ENCODE measurements at places on chromosomes 4 and X. TPM values are rescaled to one million over a fixed set of nuclear protein-coding genes. Genes with fewer than 3 reads are reported as not detected.

DNA sequence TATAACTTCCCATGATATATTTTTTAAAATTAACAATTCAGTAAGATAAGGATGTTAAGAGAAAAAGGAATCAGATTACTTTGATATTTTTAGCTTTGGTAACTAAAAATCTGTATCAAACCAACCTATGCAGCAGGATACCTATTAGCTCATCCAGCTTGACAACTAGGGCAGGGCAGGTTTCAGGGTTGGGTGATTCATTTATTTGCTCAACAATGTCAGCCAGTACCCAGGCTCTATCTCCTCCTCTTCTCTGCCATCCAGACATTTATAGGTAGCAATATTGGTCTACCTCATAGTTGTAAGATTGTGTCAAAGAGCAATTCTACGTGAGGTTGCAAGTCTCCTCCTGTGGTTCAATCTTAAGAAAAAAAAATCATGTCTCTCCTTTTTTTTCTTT is 421.9 kb downstream of the ANKRD50 start:
- DNase-seq: no peak

DNA sequence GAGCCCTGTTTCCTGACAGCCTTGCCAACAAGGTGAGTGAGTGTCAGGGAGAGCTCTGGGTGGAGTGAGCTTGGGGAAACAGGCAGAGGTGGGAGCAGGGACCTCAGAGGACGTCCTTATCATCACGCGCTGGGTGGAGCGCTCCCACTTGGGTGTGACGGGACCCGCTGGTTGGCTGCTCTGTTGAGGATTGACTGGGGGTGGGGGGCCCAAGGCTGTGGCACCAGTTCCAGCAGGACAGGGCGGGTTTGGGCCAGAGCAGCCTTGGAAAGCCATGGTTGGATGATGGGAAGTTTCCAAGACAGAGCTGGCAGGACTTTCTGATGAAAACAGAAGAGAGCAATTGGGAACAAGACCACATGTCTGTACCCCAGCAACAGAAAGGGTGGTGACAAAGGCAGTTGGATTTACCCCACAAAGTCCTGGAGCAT is 3.0 kb upstream of the PCGF3 start:
- DNase-seq: no peak

GRCh38 chrX:42778096-42778495 is at the start of gene PPP1R2C:
Gene PPP1R2C (minus strand): TSS chrX:42778163. CDS start chrX:42778079, 84 bp downstream.
- no peak for DNase-seq

GRCh38 chrX:90883479-90883878 is 551.2 kb upstream of the PABPC5 start:
- DNase-seq: no peak

DNA sequence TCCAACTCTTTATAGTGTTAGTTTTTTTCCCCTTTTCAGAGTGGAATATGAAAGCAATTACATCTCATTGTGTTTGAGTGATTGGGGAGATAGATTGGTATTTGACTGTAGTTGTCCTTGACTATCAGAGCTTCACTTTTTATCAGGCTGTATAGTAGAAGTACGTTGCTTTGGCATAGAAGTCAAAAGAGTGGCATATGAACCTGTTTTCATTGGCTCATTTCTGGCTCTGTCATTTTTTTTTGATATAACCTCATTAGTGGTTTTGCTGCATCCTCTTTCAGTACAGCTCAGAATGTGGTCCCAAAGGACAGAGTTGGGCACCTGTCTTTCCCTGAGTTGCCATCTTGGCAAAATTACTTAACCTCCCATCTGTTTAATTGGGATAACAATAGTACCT is 1.4 kb downstream of the TMA16 start:
- DNase-seq: no peak

DNA sequence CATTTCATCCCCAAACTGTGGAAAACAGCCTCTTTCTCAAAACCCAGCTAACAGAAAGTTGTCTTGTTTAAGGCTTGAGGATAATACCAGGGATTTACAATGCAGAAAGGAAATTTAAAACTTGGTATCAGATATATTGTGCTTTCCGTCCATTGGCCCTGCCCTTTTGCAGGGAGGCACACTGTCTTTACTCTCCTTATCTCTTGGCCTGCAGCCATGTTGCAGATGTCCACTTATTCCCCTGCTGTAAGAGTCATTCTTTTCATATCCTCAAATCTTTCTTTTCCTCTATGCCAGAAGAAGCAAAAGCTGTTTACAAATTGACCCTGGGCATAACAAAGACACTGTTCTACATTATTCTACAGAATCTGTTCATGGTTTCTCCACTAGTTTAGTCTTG is 75.6 kb upstream of the DYNLT3 start:
- no peak for DNase-seq

DNA sequence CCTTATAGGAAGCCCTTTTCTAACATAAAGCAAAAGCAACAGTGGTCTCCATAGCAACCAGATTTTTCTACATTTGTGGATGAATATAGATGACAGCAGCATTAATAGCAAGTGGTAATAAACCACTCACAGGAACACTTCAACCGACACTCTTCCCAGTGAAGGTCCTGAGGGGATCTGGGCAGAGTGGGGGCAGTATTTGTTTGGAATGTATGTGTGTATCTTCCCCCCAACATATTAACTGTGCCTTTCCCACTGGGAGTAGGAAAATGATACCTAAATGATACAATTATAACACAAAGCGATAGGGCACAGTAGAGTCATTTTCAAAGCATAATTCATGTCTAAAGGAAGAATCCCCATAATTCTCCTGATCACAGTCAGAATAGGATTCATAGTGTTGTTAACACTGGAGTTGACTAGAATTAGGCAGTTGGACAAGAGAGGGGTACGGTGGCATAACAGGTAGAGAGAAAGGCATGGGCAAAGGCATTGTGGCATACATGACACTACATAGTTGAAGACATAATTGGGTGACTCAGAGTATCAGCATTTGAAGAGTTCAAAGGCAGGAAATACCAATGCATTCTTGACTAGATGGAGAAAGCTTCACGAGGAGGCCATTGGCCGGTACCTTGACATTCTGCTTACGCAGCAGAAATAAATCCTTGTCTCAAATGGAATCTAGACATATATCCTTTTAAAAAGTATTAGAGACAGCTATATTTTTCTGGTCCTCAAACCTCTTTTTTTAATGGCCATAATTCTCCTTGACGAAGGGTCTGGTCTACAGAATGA is 15.2 kb downstream of the CAPN6 start:
- DNase-seq: no peak

DNA sequence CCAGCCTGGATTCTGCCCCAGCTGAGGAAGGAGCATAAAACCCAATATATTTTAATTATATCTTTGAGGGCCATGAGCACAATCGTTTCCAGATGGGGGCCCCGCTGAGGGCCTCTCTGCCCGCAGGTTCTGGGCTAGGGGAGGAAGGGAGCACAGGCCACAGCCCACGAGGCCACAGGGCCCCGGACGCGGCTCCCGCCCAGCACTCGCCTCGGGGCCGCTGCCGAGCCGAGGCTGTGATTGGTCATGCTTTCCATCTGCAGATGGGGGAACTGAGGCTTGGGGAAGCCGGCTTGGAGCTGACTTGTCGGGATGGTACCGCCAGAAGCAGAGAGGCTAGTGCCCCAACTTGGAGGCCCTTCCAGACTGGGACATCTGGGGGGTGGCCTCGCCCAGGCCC is 34.0 kb downstream of the TACC3 start:
- DNase-seq: no peak

Gene ARSJ
- 1.0 TPM for total RNA-seq

Gene PRR32
- not detected for total RNA-seq

Gene XK
- total RNA-seq: 32.4 TPM

Gene KCNIP4
- 2.8 TPM for total RNA-seq

Gene SSX1
- not detected for total RNA-seq
